ENCODE measurements at places on chromosomes 7 and 10.
A peak's percentile ranks its signal among the peaks of the same experiment; 100 is the strongest.

DNA sequence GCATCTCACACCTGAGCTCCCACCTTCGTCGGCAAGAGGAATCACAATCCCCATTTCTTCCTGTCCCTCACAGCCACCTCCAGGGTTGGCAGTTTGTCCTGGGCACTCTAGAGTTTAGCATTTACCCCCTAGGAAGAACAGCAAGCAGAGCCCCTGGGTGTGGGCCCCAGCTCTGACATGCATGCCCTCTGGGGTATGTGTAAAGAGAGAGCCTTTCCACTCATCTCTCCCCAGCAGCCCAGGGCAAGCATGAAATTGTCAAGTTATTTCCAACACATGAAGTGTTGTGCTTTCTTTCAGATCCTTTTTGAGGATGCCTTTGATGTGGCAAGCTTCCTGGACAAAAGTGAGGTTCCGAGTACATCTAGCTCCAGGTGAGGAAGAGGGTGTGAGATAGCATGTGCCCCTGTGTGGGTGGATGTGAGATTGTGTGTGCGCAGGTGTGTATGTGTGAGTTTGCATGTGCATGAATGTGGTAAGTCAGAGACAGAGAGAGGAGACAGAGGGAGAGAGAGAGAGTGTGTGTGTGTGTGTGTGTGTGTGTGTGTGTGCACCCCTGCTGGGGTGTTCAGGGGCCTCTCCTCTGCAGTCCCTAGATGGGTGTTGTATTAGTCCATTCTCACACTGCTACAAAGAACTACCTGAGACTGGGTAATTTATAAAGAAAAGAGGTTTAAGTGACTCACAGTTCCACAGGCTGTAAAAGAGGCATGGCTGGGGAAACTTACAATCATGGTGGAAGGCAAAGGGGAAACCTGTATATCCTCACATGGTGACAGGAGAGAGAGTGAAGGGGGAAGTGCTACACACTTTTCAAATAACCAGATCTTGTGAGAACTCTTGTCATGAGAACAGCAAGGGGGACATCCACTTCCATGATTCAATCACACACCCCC is 18.1 kb downstream of the STRA8 start:
- no peak for DNase-seq

- no peak for DNase-seq
Measured at GRCh38 chr10:11551916-11552602, 59.4 kb downstream of the USP6NL start.

- DNase-seq, result no peak
Measured at GRCh38 chr10:17431871-17432311, 22.5 kb downstream of the ST8SIA6 start.

DNA sequence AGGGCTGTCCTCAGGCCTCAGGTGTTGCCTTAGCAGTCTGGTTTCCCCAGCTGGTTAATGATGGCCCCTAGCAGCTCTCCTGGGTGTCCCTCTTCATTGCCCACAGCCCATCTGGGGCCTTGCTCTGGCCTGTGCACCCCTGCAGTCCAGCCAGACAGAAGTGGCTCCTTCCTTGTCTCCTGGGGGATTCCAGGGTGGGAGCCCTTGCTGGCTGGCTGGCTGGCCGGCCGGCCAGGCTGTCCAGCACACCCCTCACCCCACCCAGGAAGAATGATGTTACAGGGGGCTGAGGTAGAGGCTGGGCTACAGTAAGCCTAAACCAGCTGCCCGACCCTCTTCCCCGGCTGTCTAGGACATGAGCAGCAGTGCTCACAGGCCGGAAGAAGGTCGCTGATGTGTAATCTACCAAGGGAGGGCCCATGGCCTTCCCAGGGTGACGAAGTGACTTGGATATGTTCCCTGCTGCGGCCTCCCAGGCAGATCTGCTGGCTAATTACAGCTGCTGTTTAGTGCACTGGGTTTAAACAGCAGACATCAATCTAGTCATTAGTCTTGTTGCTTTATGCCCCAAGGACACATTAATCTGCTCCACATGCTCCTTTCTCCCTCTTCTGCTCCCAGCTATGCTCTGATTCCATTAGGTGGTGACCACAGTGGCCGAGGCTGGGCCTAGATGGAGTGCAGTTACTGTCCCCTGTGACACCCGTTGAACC is 53.8 kb upstream of the LRRC4 start:
- DNase-seq, result no peak

GRCh38 chr10:122232769-122233168 is 38.3 kb upstream of the BTBD16 start:
- DNase-seq, result no peak

DNA sequence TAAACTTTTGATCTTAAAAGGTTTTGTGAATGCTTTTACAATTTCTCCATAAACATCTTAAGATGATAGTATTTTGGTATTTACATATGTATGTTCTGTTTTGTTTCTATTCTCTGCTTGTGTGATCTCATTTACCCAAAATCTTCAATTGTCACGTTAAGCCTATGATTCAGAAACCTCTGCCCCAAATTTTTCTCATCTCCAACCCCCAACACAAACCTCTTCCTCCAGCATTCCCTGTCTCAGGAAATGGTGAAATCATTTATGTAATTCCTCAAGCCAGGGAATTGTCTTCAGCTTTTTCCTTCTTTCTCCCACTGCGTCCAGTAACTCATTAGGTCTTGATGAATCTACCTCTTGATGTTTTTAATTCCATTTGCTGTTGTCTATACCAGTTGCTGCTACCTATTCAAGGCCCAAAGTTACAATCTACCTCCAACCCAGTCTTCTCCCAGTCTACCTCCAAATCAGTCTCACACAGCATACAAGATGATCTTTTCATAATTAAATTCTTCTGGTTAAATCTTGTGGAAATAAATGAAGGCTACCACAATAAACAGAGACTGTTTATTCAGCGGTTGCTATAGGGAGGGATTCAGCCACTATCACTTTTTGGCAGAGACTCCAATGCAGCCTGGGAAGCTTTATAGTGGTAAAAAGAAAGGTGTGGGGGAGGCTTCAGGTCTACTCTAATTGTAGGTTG is 5.8 kb downstream of the CFAP69 start:
- no peak for DNase-seq

- peak; percentile 30 for DNase-seq
Measured at GRCh38 chr10:84329196-84329611, 815 bp downstream of the CCSER2 start.

- DNase-seq, result no peak
Measured at GRCh38 chr7:108270385-108271015, 140.3 kb upstream of the LAMB4 start.

DNA sequence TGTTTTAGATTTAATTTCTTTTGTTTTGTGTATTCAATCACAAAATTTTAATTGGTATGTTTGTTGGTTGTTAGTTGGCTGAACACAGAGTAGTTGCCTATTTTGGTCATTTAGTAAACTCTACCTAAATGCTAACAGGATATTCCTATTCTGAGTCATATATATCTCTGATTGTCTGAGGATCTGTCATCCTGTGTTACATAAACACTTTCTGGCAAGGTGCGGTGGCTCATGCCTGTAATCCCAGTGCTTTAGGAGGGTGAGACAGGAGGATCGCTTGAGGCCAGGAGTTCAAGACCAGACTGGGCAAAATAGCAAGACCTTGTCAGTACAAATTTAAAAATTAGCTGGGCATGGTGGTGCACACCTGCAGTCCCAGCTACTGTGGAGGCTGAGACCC is 178.6 kb downstream of the PLCE1 start:
- DNase-seq, result no peak

DNA sequence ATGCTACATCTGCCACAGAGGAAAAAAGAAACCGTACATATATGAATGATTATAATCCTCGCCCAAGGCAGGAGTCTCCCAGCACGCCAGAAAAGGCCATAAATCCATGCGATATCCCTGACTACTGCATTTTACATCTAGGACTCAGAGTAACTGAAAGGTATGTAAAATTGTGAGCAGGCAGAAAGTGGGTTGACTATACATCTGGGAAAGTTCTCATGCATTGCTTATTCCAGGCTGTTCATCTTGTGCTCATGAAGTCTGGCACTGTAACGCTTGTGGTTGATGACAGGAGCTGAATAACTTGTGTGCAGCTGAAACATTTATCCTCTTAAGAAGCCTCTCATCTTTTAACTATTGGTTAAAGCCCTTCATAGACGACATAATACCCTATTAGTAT is 193.4 kb upstream of the STEAP4 start:
- DNase-seq, result no peak

DNA sequence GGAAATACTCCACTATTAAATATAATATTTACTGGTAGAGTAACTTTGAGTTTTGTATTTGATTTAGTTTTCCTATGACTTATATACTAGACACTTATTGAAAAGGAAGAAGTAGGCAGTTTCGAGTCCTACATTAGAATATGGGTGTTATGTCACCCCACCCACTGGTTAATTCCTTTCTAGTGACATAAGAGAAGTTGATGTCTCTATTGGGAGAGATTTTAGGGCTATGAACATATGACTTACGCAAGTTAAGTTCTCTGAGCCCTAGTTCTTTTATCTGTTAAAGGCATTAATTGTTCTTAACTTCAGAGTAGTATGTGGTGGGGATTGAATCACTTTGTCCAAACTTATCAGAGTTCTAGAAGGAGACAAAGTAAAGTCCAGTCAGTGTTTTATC is 30.5 kb downstream of the CPED1 start:
- DNase-seq, result no peak

DNA sequence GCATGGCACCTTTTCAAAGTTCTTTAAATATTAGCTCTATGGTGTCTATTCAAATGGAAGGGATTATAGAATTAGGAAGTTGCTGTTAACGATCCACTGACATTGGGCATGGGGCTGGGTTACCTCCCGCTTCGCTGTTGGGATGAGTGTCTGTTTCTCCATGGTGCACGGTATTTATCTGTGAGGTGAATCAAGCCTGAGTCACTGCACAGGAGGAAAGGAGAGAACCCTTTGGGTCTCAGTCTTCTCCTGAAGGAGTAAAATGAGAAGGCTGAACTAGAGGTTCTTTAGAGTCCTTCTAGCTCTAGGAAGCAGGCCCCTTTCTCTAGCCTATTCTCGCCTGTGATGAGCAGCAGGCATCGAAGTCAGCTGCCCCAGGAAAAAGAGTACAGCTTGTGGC is 7.3 kb downstream of the JCAD start:
- no peak for DNase-seq

DNA sequence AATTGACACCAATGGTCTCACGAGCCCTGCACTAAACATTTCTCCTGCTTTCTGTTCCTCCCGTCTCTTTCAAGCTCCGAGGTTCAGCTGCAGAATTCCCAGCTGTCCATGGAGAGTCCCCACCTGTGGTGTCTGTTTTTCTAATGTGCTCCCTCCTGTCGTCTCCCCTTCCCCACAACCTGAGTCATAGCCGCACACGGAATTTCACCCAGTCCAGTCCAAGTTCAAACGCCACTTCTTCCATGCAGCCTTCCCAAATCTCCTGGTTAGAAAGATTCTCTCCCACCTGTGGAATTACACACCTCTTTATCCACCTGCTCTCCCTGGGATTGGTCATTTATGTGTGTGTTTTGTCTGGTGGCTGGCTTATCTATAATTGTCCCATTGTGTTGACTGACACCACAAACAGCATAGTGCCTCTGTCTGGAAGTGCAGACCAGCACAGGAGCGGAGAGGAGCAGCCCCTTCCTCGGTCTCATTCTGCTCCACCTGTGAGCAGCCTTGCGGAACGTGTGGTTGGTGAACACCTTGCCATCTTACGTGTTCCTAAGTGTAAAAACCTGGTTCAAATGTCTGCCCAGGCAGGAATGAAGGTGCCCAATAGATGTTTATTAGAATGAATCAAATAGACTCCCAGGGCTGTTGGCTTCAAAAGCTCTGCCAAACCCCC is 3.3 kb upstream of the DIP2C start:
- DNase-seq, result no peak

DNA sequence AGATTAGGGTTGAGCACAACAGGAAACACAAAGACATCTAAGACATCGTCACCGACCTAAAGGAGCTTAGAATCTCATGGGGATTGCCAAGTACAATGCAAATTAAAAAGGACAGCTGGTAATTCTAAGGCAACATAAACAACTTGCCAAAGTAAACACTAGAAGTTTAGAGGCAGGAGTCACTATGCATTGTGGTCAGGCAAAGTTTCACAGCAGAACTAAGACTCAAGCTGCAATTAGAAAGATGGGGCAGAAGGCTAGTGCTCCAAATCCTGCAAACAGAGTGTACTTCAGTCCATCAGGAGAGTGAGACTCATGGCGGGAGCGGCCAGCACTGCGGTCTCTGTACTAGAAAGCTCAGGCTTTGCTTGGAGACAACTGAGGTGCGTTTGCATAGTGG is 52.7 kb downstream of the HIPK2 start:
- no peak for DNase-seq

DNA sequence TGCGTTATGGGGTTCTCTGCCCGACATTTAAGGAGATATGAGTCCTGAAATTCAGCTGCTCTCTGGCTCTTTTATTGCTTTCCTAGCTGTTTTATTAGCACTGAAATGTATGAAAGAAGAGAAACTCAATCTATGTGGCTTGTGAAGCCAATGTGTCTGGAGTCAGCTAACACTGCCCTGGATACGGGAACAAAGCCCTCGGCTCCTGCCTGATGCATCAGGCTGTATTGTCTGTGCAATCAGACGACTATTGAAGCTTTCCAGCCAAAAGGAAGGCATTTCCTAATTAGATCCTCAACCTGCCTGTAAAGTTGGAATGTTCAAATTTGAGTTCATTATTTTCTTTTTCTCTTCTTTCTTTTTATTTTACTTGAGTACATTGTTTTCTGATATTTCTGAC is 22.0 kb upstream of the TM9SF3 start:
- no peak for DNase-seq

DNA sequence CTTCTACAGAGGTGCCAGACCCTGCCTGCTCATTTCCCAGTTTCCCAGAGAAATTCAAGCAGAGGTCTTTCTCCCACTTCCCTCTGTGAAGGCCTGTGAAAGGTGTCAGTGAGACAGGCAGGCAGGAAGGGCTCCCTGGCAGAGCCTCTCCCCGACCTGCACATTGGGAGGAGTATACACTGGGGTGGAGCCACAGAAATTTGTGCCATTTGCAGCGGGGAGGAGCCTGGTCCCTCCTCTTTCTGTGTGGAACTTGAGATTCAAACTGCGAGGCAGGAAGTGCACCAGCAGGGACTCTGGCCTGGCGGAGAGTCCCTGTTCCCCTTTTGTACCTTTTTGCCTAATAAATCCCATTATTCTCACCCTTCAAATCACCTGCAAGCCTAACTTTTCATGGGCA is 54.6 kb upstream of the OPN4 start:
- no peak for DNase-seq

GRCh38 chr7:10912077-10912476 is 61.6 kb upstream of the PHF14 start:
- DNase-seq, result no peak

GRCh38 chr10:133088956-133089800 is 1.5 kb downstream of the ADGRA1 start:
- no peak for DNase-seq

- no peak for DNase-seq
Measured at GRCh38 chr7:37405128-37405527, 43.5 kb downstream of the ELMO1 start.

GRCh38 chr10:101752241-101752640 is 23.7 kb downstream of the FGF8 start:
- no peak for DNase-seq

Measured in NCI-H748 treated with DMSO at 0.1 percent for 48 hours (cell line).